ENCODE measurements at places on chromosomes 6 and 20.

- no peak for DNase-seq
These were observed 659.2 kb downstream of the PRKN start for GRCh38 chr6:162068340-162068739.

DNA sequence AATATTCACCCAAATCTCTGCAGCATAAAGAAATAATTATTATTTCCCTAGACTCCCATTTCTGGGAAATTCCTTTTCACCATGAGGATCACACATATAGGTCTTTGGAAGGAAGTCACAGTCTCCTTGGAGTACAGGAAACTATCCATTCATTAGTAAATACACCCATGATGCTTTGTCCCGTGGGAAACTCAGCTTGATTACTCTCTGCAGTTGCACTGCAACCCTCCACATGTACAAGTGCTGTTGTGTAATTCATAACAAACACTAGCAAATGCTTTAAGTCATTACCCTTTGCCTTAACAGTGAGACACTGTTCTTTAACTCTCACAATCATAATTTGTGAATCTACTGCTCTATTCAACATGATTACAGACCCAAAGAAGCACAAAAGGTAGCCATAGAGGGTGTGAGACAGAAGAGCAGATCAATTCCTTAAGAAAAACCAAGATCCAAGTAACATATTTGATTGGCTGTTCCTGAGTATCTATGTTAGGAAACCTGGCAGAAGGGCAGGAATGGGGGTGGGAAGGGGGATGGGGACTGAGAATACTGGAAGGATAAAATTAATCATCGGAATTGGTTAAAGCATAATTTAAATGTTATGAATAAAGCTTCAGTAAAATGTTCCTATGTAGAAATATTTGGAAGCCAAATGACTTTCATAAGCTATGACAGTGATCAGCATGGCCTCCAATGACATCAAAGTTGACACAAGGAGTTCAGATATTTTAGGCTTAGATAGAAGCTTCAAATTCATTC, 268.0 kb downstream of the HACE1 start:
- no peak for DNase-seq

- no peak for DNase-seq
These were observed 30.3 kb downstream of the RBM38 start for GRCh38 chr20:57421253-57422220.

DNA sequence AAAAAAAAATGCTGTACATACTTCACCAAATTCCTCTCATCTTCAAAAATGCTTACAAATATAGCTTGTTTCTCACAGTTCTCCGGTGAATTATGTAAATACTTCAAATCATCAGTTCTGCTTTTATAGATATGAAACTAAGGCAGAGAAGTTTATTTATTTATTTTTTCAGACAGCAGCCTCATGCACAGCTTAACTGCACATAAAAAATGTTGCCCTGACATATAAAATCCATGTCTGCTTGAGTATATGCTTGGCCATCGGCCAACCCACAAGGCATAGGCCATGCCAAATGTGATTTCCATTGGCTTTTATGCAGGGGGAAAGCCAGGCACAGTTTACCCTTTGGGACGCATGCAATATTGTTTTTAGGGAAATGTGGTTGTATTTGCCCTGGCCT, 57.3 kb upstream of the PHACTR2 start:
- no peak for DNase-seq

DNA sequence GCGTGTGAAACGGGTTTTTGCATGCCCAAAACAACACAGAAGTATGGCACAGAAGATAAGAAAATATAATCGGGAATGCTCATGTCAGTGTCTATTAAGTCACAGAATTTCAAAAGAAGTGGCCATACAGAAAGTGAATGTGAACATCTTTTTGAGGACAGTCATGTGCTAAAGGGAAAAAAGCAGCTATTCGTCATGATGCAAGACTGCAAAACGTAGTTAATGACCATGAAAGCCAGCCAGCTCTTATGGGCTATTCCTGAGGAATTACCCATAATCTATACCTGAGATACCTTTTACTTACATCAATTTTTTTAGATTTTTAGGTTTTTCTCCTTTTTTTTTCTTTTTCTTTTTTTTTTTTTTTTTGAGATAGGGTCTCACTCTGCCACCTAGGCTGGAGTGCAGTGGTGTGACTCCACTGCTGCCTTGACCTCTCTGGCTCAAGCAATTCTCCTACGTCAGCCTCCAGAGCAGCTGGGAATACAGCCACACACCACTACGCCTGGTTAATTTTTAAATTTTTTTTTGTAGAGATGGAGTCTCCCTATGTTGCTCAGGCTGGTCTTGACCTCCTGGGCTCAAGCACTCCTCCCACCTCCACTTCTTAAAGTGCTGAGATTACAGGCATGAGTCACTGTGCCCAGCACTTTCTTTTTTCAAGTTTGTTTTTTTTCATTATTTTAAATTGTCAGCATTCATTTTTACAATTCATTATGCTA, 18.1 kb upstream of the ZBP1 start:
- DNase-seq = no peak

DNA sequence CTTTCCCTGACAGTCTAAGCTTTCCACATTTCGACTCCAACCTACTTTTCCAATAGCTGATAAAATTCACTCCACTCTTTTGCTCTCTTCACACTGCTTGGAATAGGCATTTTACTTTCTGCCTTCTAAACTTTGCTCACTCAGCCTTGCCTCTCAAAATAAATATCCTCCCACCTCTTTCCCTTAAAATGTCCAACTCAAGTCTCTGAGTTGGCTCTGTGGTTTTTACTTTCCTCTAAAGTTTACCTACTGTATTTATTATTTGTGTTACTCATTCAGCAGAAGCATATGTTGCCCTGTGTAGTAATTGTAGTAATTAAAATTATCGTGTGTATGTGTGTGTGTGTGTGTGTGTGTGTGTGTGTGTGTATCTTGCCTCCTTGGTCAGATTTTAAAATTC, 20.0 kb upstream of the CDYL start:
- no peak for DNase-seq

DNA sequence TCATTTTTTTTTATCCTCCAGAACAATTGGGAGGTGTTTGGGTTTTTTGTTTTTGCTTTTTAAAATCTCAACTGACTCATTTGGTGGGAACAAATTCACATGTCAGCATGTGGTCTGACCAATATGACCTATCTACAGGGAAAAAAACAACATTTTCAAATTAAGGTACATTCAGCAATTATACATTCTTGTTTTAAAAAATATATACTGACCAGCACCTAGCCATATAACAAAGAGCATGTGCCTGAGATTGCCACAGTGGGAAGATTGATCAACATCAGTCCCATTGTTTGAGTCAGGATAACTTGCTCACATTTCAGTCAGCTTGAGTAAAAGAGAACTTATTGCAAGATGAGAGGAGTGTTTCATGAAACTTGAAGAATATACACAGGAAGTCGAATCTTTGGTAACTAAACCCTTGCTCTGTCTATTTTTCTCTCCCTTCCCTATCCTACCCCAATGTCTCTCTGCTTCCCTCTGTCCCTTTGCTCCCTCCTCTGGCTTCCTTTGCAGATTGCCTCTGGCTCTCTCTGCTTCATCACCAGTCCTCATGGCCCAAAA, 163.2 kb upstream of the TAB2 start:
- DNase-seq = no peak

GRCh38 chr20:62165762-62166399, 16.9 kb upstream of the MTG2 start:
- DNase-seq = no peak

DNA sequence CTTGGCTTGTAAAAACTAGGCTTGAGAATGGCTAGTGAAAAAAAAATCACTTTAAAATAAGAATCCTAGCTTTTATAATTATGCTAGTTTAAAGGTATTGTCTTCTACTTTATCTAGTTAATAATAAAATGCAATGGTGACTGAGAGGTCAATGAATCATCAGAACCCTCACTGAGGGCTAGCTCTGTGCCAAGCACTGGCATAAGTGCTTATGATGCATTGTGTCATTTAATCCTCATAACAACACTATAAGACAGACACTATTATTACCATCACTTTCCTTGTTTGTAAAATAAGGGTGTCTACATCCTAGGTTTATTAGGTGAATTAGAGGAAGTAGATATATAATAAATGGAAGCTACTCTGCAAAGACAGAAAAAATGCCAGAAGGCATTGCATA, 144.3 kb downstream of the F13A1 start:
- no peak for DNase-seq

GRCh38 chr6:41488433-41489119, 57.6 kb upstream of the FOXP4 start:
- no peak for DNase-seq

DNA sequence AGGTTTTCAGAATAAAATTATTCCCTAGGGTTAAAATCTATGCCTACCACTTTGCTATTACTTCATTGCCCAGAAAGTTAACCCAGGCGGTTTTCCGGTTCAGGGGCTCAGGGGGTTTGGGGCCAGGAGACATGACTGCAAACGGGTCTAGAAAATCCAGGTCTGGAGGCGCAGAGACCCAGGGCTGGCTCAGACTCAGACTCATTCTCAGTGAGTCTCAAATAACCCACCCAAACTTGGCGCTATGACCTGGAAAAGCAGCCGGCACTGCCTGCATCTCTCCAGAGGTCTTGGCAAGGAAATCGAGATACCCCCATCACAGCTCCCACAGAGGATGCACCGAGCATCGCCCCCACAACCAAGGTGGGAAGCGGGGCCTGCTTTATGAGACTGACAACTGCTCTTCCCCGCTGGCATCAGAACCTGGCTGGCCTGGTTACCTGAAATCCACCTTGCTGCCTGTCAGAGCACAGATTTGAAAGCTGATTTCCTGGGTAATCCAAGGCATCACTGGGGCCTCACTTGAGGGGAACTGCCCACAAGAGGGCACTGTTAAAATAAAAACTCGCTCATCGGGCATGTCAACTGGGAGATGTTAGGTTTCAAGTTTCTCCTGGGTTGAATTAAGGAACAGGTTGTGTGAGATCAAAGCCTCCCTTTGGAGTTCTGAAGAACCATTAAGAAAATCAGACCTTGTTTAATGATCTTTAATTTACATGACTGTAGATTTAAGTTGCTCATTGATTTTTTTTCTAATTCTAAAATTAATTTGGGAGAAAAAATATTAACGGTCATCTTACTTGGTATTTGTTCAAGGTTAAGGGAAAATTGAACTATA, 55.1 kb downstream of the KIF16B start:
- no peak for DNase-seq

- no peak for DNase-seq
These were observed 22.2 kb upstream of the FOXC1 start for GRCh38 chr6:1587546-1587945.

- DNase-seq = no peak
These were observed 25.4 kb downstream of the ANKEF1 start for GRCh38 chr20:10060226-10060625.

DNA sequence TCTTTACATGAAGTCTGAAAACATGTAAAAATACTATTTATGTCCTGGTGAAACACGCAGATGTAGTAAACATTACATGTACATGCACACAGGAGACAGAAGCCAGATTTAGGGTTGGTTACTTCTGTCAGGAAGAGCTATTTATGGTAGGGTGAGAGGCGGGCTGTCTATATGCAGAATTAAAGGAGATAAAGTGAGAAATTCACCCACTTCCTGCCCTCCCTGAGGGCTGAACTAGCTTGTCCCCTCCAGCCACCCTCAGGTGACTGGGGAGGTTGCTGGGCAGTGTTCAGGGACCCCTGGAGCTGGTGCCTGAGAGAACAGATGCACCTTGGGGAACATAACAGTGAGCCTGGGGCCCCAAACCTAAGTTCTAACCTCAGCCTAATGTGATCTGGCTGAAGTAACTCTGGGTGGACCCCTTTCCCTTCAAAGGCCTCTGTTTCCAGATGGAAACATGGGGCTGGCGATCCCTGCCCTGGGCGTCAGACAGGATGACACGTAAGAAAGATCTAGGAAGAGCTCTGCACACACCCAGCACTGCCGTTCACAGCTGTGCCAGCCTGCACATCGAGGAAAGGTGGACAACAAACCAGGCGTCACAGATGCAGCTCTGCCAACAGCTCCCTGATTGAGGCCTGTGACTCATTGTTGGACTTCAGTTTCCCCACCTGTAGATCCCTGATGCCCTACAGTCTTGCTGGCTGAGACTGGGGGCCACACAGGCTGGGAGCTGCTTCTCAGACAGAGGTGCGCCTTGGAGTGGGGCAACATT, 1.3 kb downstream of the PI16 start:
- no peak for DNase-seq

- DNase-seq = no peak
These were observed 9.6 kb downstream of the BTNL2 start for GRCh38 chr6:32397252-32397920.

DNA sequence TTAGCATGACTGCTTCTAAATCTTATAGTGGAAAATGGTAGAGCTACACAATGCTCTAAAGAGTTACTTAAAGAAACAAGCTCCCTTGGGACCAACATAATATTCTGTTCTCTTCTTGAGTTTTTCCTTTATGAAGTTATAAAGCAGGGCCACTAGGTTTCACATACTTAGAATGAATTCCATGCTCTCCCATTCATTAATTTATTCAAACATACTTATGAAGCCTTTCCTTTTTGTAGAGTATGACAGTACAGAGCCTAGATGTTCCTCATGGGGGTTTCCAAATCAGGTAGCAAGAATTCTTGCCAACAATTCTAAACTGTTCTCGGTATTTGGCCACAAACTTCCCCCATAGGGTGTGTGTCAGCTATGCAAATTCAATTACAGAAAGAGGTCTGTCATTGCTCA, 20.6 kb upstream of the FABP7 start:
- no peak for DNase-seq

DNA sequence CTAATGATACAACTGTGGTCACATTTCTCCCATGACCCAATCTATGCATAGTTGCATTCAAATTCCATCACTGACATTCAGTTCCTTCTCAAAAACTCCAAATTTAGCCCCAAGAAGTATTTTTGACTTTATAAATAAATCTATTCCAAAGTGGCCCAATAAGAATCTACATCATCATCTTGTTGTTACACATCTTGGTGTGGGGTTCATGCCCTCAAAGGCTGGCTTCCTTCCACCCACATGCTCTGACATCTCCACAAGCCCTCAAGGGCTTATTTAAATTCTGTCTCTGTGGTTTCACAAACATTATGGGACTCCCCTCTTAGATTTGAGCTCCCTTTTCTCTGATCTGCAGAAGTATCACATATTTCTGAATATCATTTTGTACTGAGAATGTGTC, 585.3 kb upstream of the BTBD3 start:
- no peak for DNase-seq

DNA sequence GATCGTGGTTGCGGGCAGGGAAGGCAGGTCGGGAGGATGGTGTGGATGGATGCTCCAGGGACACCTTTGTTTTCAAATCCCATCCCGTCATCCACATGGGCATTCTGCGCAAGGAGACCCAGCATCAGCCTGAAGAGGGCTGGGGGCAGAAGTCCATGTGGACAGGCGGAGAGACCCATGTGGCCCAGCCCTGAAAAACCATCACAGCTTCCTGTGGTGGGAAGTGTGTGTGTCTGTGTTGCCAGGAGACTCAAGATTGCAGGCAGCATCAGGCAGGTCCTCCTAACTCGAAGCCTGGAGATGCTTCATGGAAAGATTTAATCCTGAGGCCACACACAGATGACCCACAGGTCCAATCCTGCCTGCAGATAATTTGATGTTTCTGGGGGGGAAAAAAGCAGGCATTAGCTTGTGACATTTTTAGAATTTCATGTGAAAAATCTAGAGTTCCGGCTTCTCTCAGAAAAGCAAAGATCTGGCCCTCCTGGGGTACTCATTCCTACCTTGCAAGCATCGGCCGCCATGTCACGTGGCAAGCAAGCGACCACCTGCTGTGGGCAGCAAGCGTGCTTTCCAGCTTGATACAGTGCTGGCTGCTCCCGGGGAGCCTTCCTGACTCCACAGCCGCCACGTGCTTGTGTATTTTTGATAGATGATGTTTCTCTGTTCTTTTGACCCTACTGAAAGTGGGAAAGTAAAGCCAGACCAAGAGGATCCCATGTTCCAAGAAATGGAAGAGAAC, 25.8 kb downstream of the BCAS4 start:
- no peak for DNase-seq

- DNase-seq = no peak
These were observed 149.3 kb upstream of the NT5E start for GRCh38 chr6:85300581-85300980.
